Fibroblast of lung (primary cell): ENCODE measurements at places on chromosomes 2 and 18.
A peak's percentile ranks its signal among the peaks of the same experiment; 100 is the strongest.

DNA sequence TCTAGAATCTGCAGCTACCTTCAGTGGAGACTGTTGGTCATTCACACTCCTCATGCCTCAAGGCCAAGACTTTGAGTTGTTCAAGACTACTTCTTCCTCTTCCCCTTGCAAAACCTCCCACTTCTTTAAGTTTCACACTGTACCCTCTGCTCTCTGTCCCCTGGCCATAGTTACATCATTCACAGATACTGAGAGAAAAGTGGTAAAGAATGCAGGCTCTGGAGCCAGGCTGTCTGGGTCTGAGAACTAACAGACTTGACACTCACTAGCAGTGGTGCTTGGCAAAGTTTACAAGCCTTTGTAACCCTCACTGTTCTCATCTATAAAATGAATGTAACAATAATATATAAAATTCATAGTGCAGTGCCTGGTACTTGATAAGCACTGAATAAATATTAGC lies 61.8 kb downstream of the CDH20 start:
- no peaks in the 10 kb centered on the region for H3K36me3 ChIP-seq
- peaks cover 3% of the 10 kb centered on the region for H3K4me1 ChIP-seq
- no peak for DNase-seq
- no peak overlapping the region for H3K27ac ChIP-seq

- H3K4me3 ChIP-seq: no peak overlapping the region
- no peak overlapping the region for H3K27ac ChIP-seq
- no peaks in the 10 kb centered on the region for H3K27me3 ChIP-seq
These were observed 26.4 kb downstream of the THNSL2 start for GRCh38 chr2:88196490-88197087.

- no peaks in the 10 kb centered on the region for H3K27me3 ChIP-seq
- no peaks in the 10 kb centered on the region for H3K36me3 ChIP-seq
These were observed 10.2 kb upstream of the HTR2B start for GRCh38 chr2:231134910-231135655.

DNA sequence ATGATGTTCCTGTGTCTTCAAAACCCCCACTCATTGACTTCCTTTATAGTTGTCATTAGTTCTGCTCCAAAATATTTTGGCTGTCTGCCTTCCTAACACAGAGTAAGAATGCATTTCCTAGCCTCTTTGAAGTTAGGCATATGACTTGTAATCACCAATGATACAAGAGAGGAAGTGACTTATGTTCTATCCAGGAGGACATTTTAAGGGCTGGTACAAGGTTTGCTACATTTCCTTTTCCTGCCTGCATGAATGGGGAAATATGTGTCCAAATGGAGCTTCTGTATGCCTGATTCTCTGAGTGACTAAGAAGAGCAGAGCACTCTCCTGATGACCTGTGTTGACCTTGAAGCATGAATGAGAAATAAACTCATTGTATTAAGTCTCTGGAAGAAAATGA lies 115.1 kb downstream of the PLCL1 start:
- no peaks in the 10 kb centered on the region for H3K4me1 ChIP-seq
- H3K27ac ChIP-seq: no peak overlapping the region
- no peak for DNase-seq
- no peak overlapping the region for H3K4me3 ChIP-seq
- H3K27me3 ChIP-seq: no peaks in the 10 kb centered on the region

- DNase-seq: no peak
- H3K4me1 ChIP-seq: no peaks in the 10 kb centered on the region
- no peak overlapping the region for H3K27ac ChIP-seq
- H3K36me3 ChIP-seq: no peaks in the 10 kb centered on the region
- no peak overlapping the region for H3K4me3 ChIP-seq
These were observed 8.9 kb upstream of the RUFY4 start for GRCh38 chr2:218060118-218060517.

GRCh38 chr18:22567794-22568193 lies 150.1 kb upstream of the CTAGE1 start:
- DNase-seq: no peak
- no peaks in the 10 kb centered on the region for H3K4me1 ChIP-seq
- no peak overlapping the region for H3K27ac ChIP-seq
- no peaks in the 10 kb centered on the region for H3K36me3 ChIP-seq
- H3K4me3 ChIP-seq: no peak overlapping the region

DNA sequence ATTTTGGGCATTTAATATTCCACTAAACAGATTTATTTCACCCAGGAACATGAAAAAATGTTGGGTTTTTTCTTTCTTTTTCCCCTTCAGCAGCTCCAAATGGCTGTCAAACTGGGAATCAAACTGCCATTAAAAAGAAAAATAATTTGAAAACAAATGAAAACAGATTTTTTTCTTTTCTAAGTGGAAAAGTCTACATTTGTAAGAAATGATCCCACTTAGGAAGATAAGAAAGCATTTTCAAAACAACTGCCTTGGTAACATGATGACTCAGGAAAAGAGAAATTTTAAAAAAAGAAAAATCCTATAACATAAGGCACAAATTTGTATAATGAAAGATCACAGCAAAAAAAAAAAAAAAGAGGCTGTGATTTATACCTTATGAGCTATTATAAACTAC lies 20.0 kb downstream of the ZNF521 start:
- no peaks in the 10 kb centered on the region for H3K27me3 ChIP-seq
- no peak overlapping the region for H3K4me3 ChIP-seq
- DNase-seq: no peak

- H3K36me3 ChIP-seq: no peaks in the 10 kb centered on the region
- DNase-seq: peak; percentile 53
- H3K27me3 ChIP-seq: no peaks in the 10 kb centered on the region
These were observed 357.5 kb upstream of the ID2 start for GRCh38 chr2:8324164-8324856.

DNA sequence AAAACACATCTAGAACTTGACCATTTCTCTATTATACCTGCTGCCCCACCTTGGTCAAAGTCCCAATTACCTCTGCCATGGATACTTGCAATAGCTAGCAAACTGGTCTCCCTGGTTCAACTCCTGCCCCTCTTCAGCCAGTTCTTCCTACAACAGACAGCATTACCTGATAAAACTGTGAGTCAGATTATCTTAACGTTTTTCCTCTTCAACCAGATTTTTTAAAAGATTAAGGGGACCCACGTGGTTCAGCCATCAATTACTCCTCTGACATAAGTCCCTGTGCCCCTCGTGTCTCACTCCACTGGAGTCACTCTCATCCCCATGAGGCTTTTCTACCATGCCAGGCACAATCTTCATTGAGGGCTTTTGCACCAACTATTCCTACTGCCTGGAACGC lies 5.3 kb upstream of the ARHGAP15 start:
- no peak overlapping the region for H3K27ac ChIP-seq
- no peaks in the 10 kb centered on the region for H3K27me3 ChIP-seq
- no peak for DNase-seq
- H3K4me3 ChIP-seq: no peak overlapping the region
- no peaks in the 10 kb centered on the region for H3K36me3 ChIP-seq
- no peaks in the 10 kb centered on the region for H3K4me1 ChIP-seq

- H3K4me3 ChIP-seq: no peak overlapping the region
- peak; percentile 43 for DNase-seq
- peaks cover 3% of the 10 kb centered on the region for H3K4me1 ChIP-seq
- H3K27ac ChIP-seq: no peak overlapping the region
- H3K36me3 ChIP-seq: no peaks in the 10 kb centered on the region
- no peaks in the 10 kb centered on the region for H3K27me3 ChIP-seq
These were observed 66.5 kb upstream of the TLK1 start for GRCh38 chr2:171227066-171227782.

- H3K27ac ChIP-seq: no peak overlapping the region
- no peaks in the 10 kb centered on the region for H3K4me1 ChIP-seq
- H3K4me3 ChIP-seq: no peak overlapping the region
- no peaks in the 10 kb centered on the region for H3K27me3 ChIP-seq
- DNase-seq: no peak
These were observed 314.9 kb upstream of the NRP2 start for GRCh38 chr2:205367331-205367935.

- H3K4me1 ChIP-seq: no peaks in the 10 kb centered on the region
- H3K36me3 ChIP-seq: no peaks in the 10 kb centered on the region
- no peaks in the 10 kb centered on the region for H3K27me3 ChIP-seq
- DNase-seq: no peak
- H3K27ac ChIP-seq: no peak overlapping the region
These were observed 47.6 kb downstream of the G6PC2 start for GRCh38 chr2:168948621-168949212.

DNA sequence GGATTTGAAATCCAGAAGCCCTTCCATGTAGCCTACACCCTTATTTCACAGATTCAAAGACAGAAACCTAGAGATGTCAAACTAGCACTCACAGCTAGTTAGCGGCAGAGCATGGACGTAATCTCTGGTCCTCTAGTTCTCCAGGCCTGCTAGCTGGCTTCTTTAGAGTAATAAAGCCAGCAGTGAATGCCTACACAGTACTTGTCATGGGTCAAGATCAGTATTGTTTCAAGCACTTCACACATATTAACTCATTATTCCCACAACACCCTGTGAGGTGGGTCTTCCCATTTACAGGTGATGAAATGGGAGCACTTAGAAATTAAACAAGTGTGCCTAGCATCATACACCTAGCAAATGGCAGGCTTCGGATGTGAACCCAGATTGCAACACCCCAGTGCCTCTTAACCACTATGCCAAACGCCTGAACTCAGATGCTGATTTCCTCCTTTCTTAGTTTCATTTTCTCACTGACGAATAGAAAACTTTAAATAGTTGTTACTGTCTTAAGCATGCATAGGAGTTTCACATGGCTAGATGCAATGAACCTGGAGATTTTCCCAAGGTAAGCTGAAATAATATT lies 14.5 kb upstream of the ZBTB14 start:
- no peaks in the 10 kb centered on the region for H3K36me3 ChIP-seq
- DNase-seq: no peak
- no peaks in the 10 kb centered on the region for H3K27me3 ChIP-seq
- no peak overlapping the region for H3K4me3 ChIP-seq
- H3K27ac ChIP-seq: no peak overlapping the region

DNA sequence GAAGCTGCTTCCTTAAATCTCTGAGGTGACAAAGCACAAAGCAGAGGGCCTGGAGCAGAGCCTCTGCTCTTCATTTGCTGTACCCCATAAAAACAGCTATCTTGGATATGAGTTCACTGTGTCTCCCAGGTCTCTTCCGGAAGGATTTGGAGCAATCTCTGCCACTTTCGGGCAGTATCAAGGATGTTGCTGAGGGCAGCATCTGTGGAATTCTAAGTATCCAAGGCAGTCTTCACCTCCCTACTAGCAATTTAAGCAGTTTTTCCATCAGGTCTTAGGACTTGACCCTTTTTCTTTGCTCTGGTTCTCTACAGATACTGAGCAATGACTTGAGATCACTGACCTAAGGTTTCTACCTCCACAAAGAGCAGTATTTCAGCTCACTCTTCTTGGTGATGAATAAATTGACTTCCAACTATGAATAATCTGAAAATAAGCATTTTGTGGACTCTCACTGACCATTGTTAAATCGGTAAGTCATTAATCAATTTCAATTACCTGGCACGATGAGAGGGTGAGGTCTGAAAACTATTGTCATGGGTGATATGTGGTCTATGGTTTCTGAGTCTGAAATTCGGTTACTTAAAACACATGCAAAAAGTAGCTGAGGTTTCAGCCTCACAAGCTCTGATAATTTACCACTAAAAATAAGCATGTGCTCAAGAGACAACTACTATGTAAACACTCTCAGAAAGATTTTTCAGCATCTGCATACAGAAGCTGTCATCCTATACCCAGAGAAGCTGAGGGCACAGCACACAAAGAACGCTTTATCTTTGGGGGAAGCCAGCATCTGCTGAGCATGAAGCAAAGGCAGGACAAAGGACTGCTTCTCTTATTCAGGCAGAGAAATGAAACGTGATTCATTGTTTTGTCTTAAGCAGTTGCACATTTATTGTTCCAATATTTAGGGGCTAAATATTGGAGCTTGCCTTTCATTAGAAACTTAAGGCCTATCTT lies 32.1 kb upstream of the SPATS2L start:
- no peak for DNase-seq
- no peak overlapping the region for H3K4me3 ChIP-seq
- H3K36me3 ChIP-seq: no peaks in the 10 kb centered on the region
- peaks cover 4% of the 10 kb centered on the region for H3K4me1 ChIP-seq
- no peak overlapping the region for H3K27ac ChIP-seq

- H3K27ac ChIP-seq: no peak overlapping the region
- peak; percentile 9 for DNase-seq
- no peak overlapping the region for H3K4me3 ChIP-seq
- H3K36me3 ChIP-seq: peaks cover 17% of the 10 kb centered on the region
- H3K27me3 ChIP-seq: no peaks in the 10 kb centered on the region
- H3K4me1 ChIP-seq: no peaks in the 10 kb centered on the region
These were observed 9.4 kb downstream of the ZNF24 start for GRCh38 chr18:35334821-35335220.

- H3K27ac ChIP-seq: no peak overlapping the region
- no peaks in the 10 kb centered on the region for H3K4me1 ChIP-seq
- no peak for DNase-seq
- no peak overlapping the region for H3K4me3 ChIP-seq
- H3K36me3 ChIP-seq: no peaks in the 10 kb centered on the region
These were observed 142.7 kb upstream of the KLHL14 start for GRCh38 chr18:32915516-32915915.

- H3K36me3 ChIP-seq: no peaks in the 10 kb centered on the region
- no peak overlapping the region for H3K27ac ChIP-seq
- no peaks in the 10 kb centered on the region for H3K4me1 ChIP-seq
- no peaks in the 10 kb centered on the region for H3K27me3 ChIP-seq
- H3K4me3 ChIP-seq: no peak overlapping the region
These were observed 84.7 kb upstream of the OTOS start for GRCh38 chr2:240225131-240225530.

GRCh38 chr2:179837408-179837807 lies 24.0 kb downstream of the ZNF385B start:
- H3K4me1 ChIP-seq: no peaks in the 10 kb centered on the region
- H3K4me3 ChIP-seq: no peak overlapping the region
- H3K36me3 ChIP-seq: no peaks in the 10 kb centered on the region
- DNase-seq: peak; percentile 53

- H3K27me3 ChIP-seq: no peaks in the 10 kb centered on the region
- no peak overlapping the region for H3K27ac ChIP-seq
- no peak overlapping the region for H3K4me3 ChIP-seq
- H3K4me1 ChIP-seq: no peaks in the 10 kb centered on the region
These were observed 506.7 kb downstream of the ARHGAP15 start for GRCh38 chr2:143635936-143636335.

GRCh38 chr18:67363694-67364093 lies 152.8 kb downstream of the DSEL start:
- no peak overlapping the region for H3K27ac ChIP-seq
- H3K4me1 ChIP-seq: no peaks in the 10 kb centered on the region
- no peak overlapping the region for H3K4me3 ChIP-seq
- no peaks in the 10 kb centered on the region for H3K27me3 ChIP-seq
- H3K36me3 ChIP-seq: no peaks in the 10 kb centered on the region

DNA sequence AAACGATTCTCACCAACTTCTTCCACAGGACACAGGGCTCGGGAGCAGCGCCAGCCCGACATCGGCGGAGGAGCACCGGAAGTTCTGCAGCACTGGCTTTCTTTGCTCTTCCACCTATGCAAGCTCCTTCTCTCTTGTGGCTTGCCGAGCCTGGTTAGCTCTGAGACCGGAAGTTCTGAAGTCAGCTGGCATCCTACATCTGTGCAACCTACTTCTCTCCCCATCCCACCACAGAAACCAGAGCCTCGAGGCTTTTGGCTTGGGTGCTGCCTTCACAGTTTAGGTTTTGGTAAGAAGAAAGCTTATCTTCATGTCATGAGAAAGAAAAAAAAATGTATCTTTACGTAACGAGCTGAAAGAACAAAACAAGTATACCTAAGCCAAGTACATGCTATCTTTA lies 111.7 kb downstream of the ANKRD44 start:
- no peak overlapping the region for H3K27ac ChIP-seq
- H3K27me3 ChIP-seq: no peaks in the 10 kb centered on the region
- no peak for DNase-seq
- H3K4me1 ChIP-seq: no peaks in the 10 kb centered on the region
- H3K4me3 ChIP-seq: no peak overlapping the region
